ENCODE measurements at places on chromosomes 3 and 15.

DNA sequence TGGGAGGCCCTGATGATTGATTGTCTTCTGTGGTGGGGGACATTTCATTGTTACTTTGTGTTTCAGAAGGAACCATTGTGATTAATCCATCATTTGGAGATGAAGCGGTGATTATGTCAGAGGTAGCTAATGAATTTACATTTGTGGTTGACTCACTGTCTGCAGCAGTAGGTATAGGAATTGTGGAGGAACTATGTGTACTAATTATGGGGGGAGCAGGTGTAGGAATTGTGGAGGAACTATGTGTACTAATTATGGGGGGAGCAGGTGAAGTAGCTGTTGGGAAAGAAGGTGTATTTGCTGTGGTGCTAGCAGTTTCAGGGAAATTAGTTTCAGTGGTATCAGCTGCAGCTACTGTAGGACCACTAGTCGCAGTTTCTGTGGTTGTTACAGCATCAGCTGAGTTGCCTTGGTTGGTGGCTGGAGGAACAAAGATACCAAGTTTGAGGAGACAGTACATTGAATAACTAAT is 6.9 kb downstream of the MUC13 start:
- no peak for DNase-seq

GRCh38 chr3:148309390-148310035 is 388.2 kb upstream of the AGTR1 start:
- DNase-seq = no peak

DNA sequence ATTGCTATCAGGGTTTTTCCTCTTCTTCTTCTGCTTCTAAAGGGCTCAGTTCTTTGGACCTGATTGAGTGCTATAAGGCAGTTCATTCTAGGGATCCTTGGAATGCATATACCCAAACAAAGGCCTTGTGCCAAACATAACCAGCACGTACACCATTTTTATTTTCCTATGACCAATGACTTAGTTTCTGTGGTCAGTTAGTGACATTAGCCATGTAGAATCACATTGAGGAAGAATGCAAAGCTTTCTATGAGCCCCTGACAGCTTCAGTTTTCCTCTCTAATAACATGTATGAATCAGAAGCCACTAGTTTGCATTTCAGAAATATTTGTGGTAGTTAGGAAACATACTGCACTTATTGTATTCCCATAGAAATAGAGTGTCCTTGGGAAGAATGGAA is 240.0 kb downstream of the THRB start:
- DNase-seq = no peak

- DNase-seq = no peak
These were observed 8.9 kb upstream of the PLOD2 start for GRCh38 chr3:146169891-146170290.

- no peak for DNase-seq
These were observed 17.3 kb downstream of the KPNA1 start for GRCh38 chr3:122497425-122497824.

GRCh38 chr3:187995667-187996066 is 158.3 kb upstream of the LPP start:
- no peak for DNase-seq

DNA sequence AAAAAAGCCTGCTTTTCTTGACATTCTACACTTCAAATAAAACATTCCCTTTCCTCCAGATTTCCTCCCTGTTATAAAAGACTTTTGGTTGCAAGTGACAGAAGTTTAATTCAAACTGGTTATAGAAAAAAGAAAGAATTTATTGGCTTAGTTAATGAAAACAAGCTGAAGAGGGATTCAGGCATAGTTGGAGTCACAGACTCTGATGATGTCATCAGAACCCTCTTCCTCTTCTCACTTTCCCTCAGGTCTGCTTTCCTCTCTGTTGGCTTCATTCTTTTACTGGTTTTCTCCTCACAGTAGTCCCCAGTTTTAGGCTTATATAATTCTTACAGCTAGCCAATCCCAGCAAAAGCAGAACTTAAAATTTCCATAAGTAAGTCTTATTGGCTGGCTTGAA is 32.0 kb upstream of the MBNL1 start:
- DNase-seq = no peak

- DNase-seq = no peak
These were observed 10.9 kb upstream of the STRIT1 start for GRCh38 chr3:155304394-155304793.

- no peak for DNase-seq
These were observed 47.9 kb upstream of the OSBPL11 start for GRCh38 chr3:125643172-125643571.

GRCh38 chr3:128205558-128206145 is 52.4 kb downstream of the EEFSEC start:
- no peak for DNase-seq

DNA sequence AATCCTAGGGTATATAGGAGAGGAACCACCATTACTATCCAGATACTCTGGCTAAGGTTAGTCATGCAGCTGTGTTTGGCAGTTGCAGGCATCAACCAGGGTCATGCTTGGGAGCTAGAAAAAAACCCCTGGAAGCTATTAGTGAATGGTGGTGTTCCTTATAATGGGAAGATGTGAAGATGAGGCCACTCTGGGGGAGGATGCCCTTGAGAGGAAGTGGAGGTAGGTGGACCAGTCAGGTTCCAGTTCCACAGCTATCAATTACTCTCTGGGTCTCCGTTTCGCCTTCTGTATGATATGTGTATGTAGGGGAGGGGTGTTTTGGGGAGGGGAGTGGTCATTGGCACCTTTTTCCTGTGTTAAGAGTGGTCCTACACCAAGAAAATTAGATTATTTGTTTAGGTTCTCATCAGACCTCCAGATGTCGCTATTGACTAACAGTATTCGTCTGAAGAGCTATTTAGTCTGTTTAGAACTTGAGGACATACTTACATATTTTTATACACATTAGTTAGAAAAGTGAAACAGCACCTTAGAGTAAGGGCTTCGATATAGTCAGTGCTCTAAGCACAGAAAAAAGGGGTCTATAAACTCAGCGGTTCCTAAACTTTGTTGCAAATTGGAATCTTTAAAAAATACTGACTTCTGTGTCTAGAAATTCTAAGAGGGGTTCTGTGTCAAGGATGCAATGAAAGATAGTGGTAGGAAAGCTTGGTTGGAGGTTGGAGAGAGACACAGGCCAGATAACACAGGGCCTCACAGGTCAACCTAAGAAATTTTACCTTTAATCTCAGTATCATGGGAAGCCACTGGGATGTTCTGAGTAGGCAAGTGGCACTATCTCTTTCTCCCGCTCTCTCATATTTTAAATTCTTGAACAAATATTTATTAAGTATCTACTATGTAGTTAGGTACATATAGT is 9.1 kb upstream of the HPS3 start:
- no peak for DNase-seq

- no peak for DNase-seq
These were observed 380.6 kb upstream of the C2CD4B start for GRCh38 chr15:62545467-62546227.

GRCh38 chr3:30720586-30721313 is 114.3 kb downstream of the TGFBR2 start:
- DNase-seq = no peak

DNA sequence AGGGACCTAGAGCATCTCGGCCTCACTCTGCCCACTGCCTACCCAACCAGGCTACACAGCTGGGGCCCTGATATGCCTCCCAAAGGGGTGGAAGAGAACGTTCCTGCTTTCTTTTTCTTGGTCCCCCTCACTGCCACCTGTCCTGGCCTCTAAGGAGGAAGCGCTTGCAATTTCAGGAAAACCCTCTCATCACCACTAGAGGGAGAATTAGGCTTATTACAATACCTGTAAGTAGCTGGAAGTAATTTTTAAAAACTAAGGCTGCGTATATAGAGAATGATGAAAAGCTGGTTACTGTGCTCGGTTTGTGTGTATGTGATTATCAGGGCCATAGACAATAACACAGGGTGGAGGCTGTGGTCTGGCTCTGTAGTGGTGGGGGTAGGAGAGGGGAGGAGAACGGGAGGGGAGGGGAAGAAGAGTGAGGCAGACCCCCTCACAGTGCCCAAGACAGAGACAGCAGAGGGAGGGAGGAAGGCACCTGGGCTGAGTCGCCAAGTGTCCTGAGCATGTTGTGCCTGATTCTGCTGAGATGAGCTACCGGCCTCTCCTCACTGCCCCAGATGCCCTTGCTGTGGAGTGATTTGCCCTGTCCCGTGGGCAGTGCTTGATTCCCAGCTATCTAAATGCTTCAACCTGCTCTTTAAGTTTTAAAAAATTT is 3.3 kb downstream of the GABRG3 start:
- DNase-seq = no peak

DNA sequence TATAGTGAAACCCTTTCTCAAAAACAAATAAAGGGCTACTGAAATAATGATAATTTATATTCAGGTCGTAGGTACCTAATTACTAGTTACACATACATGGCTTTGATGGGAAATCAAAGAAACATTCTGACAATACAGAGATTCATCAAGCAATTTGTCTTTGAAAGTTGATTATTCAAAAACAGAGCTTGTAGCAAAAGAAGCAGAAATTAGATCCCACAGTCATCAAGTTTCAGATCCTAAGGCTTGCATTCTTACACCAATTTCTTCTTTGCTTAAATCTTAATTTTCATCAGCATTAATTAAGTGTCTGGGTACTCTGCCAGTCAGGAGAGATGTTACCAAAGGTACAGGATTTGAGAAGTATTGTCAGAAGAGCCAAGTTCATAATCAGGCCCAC is 1.5 kb upstream of the HEXA start:
- no peak for DNase-seq

DNA sequence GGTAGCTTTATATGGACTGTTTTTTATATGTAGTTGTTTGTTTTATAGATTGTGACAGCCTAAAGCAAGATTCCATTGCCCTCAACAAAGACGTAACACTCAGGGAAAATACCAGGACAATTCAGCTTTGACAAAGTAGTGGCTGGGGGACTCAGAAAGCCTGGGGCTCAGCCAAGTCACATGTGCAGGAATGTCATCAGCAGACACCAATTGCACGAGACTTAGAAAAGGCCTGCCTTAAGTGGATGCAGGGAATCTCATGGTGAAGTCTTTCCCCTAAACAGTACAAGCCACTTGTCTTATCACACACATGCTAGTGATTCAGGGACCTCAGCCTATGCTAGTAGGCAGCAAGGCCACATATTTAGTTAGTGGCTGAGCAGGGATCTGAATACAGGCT is 381.8 kb upstream of the THBS1 start:
- no peak for DNase-seq

GRCh38 chr3:143951351-143951971 is 20.2 kb upstream of the DIPK2A start:
- DNase-seq = no peak

GRCh38 chr3:124306665-124307064 is 314.7 kb upstream of the ROPN1 start:
- DNase-seq = no peak

DNA sequence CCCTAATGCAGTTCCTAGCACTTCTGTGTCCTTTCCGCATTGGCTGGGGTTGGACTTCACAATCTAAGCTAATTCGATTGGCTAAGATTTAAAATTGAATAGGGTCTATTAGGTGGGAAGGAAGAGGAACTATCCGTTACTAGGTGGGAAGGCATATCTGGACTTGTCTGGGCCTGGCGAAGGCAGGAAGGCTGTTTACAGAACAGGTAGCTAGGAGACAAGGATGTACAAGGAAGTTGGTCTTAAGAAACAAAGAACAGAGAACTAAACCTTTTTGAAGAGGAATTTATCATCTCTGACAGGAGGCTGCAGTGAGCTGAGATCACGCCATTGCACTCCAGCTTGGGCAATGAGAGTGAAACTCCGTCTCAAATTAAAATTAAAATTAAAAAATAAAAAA is 17.3 kb upstream of the ATG7 start:
- DNase-seq = no peak

- no peak for DNase-seq
These were observed 29.9 kb downstream of the SLC41A3 start for GRCh38 chr3:126053949-126054569.

DNA sequence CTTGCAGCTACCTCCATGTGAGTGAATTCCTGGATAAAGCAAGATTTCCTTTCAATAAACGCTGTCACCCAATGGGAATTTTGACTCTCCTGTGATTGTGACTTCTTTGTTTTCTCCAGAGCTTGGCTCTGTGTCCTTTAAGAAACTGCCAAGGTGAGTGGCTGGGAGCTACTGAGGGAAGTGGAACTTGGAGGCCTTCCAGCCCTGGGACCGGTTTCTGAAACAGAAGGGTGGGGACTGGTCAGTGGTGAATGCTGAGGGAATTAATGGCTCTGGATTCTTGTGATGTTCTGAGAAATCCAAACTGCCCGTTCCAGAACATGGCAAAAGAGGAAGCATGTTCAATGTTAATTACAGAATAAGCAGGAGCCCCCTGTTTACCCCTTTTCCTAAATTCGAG is 41.1 kb upstream of the MYZAP start:
- no peak for DNase-seq

DNA sequence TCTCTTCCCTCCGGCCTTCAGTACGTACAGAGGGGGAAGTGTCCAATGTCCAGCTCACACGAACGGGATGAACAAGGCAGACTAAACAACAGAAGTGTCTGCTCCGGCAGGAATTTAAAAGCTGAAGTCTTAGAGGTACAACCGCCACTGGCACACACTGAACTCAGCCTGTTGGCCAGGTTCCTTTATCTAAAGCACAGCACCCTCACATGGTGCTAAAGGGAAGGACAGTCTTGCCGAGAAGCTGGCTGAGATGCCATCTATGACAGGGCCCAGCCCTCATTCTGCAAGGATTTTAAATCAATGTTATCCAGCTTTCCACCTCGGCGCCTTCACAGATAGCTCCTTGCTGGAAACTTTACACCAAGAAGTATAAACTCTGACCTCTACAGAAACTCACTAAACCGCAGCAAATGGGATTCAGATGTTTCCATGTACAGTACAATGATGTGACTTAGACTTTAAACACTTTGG is 2.8 kb downstream of the ADAMTS17 start:
- no peak for DNase-seq

GRCh38 chr15:77508541-77509243 is 88.0 kb downstream of the HMG20A start:
- no peak for DNase-seq

DNA sequence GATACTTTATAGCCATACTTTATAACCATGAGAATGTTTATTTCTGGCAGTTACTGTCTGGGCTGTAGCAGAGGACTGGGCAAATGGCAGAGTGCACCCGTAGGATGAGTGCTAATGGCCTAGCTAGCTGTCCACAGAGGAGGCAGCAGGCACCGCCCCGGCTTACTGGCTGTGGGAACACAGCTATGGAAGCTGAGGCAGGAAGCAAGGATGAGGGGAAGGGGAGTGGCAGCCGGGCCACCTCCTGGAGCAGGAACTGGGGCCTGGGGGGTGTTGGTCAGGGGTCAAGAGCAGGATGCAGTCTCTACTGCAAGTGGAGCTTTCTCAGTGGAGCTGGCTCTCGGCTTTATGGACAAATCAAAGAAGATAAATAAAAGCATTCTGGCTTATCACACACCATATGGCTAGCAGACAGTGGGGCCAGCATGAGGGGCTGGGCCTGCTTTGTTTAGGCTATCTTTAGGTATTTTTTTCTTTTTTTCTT is 316.8 kb upstream of the CTDSPL start:
- DNase-seq = no peak

All from activated CD4-positive, CD25-positive, alpha-beta regulatory T cell treated with anti-CD3 and anti-CD28 coated beads, Interleukin-2, amount 50 U/mL, for 72 hours (primary cell).